ENCODE measurements at places on chromosomes 13 and 19.

- no peak for DNase-seq
Measured at GRCh38 chr13:95540888-95541287, 11.6 kb upstream of the CLDN10 start.

- no peak for DNase-seq
Measured at GRCh38 chr13:74202129-74202813, 68.1 kb upstream of the KLF12 start.

DNA sequence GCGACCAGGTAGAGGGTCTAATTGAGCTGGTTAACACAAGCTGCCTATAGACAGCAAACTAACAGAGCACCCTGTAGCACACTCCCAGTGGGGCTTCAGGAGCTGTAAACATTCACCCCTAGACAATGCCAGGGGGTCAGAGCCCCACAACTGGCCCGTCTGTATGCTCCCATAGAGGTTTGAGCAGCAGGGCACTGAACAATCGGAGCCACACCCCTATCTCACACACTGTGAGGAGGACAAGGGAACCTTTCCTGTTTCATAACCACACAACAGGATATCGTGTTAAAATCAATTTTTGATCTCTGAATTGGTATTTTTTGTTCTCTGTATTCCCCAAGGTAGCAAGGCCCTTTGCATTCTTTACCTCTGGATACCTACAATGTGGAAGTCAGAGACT, 266.1 kb downstream of the SPRY2 start:
- DNase-seq, result no peak

- DNase-seq, result no peak
Measured at GRCh38 chr13:94416454-94417080, 62.9 kb downstream of the DCT start.

GRCh38 chr19:42114412-42114811, 17.8 kb downstream of the POU2F2 start:
- no peak for DNase-seq

GRCh38 chr13:99506634-99507033, 5.4 kb downstream of the TM9SF2 start:
- no peak for DNase-seq

All from stimulated activated CD4-positive, alpha-beta T cell treated with anti-CD3 and anti-CD28 coated beads, Interleukin-15, amount 100 ng/mL, for 1 hour (primary cell).